ENCODE measurements at places on chromosomes 2 and 18. TPM values are rescaled to one million over a fixed set of nuclear protein-coding genes. Genes with fewer than 3 reads are reported as not detected.

Gene TXNDC2
- not detected for total RNA-seq

Gene GNAL
- 18.8 TPM for total RNA-seq

Gene CD28
- total RNA-seq: not detected

Gene KCNG3
- 4.8 TPM for total RNA-seq

Gene NCKAP5
- 14.2 TPM for total RNA-seq
